Lower lobe of right lung (tissue), 2 donors: ENCODE measurements at places on chromosomes 3 and 15. TPM values are rescaled to one million over a fixed set of nuclear protein-coding genes. Genes with fewer than 3 reads are reported as not detected.

- no peak overlapping the region for H3K4me3 ChIP-seq
- no peaks in the 10 kb centered on the region for H3K27me3 ChIP-seq
- H3K27ac ChIP-seq: no peak overlapping the region
Measured at GRCh38 chr3:120795959-120796358, 53.4 kb downstream of the GTF2E1 start.

GRCh38 chr3:179196700-179197099, 48.5 kb downstream of the PIK3CA start:
- peaks cover 22% of the 10 kb centered on the region for H3K36me3 ChIP-seq
- DNase-seq: no peak
- peaks cover 13% of the 10 kb centered on the region for H3K4me1 ChIP-seq
- no peak overlapping the region for H3K4me3 ChIP-seq

DNA sequence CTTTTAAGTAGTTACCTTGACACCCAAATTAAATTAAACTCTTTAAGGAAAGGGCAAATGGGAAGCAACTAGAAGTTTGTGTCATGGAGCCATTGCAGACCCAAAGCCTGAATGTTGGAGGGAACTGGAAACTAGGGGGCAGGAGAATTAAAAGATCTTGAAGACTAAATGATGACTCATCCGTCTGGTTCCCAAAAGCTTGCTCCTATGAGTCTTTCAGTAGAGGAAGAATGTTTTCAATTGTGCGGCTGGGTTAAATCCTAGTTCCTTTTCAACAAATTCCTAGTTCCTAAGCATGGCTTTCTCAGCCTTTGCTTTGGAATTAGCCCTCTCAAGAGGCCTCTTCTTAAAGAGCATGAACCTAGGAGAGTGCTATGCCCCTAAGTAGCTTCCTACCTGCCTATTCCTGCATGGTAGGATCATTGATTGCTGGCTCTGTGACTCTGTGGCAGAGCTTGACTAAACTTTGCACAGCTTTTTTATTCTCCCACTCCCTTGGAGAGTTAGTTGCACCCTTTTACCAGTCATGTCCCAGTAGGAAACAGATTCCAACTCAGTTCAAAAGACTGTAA, 17.7 kb downstream of the CLEC3B start:
- H3K36me3 ChIP-seq: no peaks in the 10 kb centered on the region
- H3K4me1 ChIP-seq: peaks cover 24% of the 10 kb centered on the region
- no peaks in the 10 kb centered on the region for H3K27me3 ChIP-seq
- DNase-seq: no peak

DNA sequence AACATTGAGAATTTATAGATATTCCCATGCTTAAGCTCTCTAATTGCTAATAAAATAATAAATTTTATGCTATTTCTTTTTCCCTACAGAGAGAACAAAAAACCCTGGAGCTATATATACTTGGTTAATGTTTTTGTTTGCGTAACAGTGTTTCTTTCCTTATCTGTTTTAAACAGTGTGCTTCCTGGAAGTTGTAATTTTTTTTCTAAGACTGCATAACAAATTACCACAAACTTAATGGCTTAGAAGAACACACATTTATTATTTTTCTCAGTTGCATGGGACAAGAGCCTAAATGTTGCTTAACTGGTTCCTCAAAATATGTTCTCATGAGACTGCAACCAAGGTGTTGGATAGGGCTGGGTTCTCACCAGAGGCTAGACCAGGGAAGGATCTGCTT, 49.7 kb upstream of the DPH6 start:
- no peaks in the 10 kb centered on the region for H3K4me1 ChIP-seq
- H3K27ac ChIP-seq: no peak overlapping the region
- H3K27me3 ChIP-seq: no peaks in the 10 kb centered on the region
- H3K4me3 ChIP-seq: no peak overlapping the region
- H3K36me3 ChIP-seq: no peaks in the 10 kb centered on the region

- H3K27ac ChIP-seq: no peak overlapping the region
- no peak overlapping the region for H3K4me3 ChIP-seq
- no peaks in the 10 kb centered on the region for H3K36me3 ChIP-seq
- H3K4me1 ChIP-seq: no peaks in the 10 kb centered on the region
- no peak for DNase-seq
Measured at GRCh38 chr3:116569611-116570010, 124.3 kb upstream of the LSAMP start.

DNA sequence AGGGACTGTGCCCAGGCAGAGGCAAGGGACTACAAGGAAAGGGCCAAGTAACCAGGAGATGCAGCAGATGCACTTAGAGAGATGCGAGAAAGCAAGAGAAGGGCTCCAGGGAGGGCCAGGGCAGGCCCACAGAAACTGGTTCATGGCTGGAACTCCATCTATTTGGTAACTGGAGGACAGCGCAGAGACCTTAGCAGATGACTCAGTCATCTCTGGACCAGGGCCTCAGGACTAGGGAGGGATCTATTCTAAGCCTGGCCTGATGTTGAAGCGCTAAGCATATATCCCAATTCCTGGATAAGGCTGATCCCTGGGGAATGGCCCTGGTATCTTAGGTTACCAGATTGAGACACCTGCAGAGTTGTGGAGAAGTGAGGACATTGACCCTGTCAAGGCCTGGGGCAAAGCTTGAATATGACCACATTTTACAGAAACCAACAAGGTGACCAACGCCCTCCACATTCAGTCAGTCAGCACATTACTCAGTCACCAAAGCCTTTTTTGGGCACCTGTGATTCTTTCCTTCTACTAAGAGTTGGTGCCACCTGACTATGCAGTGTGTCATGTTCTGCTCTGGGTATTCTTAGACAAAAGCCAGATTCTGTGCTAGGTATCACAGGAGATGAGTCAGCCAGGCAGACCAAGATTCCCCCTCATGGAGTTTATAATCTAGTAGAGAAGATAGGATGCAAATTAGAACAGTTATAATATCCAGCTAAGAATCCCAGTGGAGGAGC, 68.4 kb upstream of the SLCO3A1 start:
- no peaks in the 10 kb centered on the region for H3K27me3 ChIP-seq
- no peak overlapping the region for H3K4me3 ChIP-seq
- no peaks in the 10 kb centered on the region for H3K36me3 ChIP-seq
- DNase-seq: no peak
- H3K27ac ChIP-seq: no peak overlapping the region
- peaks cover 11% of the 10 kb centered on the region for H3K4me1 ChIP-seq

GOLGA8J gene
- total RNA-seq: 0.59 TPM

GRCh38 chr3:140845882-140846281, 95.8 kb upstream of the SLC25A36 start:
- no peaks in the 10 kb centered on the region for H3K27me3 ChIP-seq
- no peaks in the 10 kb centered on the region for H3K4me1 ChIP-seq
- no peak overlapping the region for H3K4me3 ChIP-seq
- DNase-seq: no peak
- H3K27ac ChIP-seq: no peak overlapping the region

DNA sequence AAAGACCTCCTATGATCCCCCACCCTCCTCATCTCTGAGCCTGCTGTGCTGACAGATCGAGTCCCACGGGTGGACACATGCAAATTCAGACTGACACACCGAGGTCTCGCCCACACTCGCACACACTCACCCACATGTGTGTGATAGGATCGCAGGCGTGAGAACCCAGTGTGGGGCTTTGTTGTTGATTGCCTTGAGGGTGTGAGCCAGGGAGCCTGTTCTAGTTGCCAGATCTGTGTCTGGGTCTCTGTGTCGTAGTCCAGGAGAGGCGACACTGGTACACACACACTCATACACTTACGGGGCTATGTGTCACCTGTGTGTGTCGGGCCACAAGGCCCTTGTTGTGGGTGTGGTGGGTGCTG, 2.0 kb downstream of the EPHB3 start:
- no peak for DNase-seq
- peaks cover 57% of the 10 kb centered on the region for H3K4me1 ChIP-seq
- H3K27me3 ChIP-seq: no peaks in the 10 kb centered on the region
- peak overlapping the region; percentile 66 for H3K4me3 ChIP-seq
- H3K27ac ChIP-seq: peak overlapping the region; percentile 56
- no peaks in the 10 kb centered on the region for H3K36me3 ChIP-seq

CCDC39 gene
- total RNA-seq: 2.2 TPM

- H3K4me1 ChIP-seq: no peaks in the 10 kb centered on the region
- H3K36me3 ChIP-seq: no peaks in the 10 kb centered on the region
- no peak for DNase-seq
- no peak overlapping the region for H3K27ac ChIP-seq
- no peaks in the 10 kb centered on the region for H3K27me3 ChIP-seq
Measured at GRCh38 chr3:60010781-60011180, 961.0 kb upstream of the CFAP20DC start.

DNA sequence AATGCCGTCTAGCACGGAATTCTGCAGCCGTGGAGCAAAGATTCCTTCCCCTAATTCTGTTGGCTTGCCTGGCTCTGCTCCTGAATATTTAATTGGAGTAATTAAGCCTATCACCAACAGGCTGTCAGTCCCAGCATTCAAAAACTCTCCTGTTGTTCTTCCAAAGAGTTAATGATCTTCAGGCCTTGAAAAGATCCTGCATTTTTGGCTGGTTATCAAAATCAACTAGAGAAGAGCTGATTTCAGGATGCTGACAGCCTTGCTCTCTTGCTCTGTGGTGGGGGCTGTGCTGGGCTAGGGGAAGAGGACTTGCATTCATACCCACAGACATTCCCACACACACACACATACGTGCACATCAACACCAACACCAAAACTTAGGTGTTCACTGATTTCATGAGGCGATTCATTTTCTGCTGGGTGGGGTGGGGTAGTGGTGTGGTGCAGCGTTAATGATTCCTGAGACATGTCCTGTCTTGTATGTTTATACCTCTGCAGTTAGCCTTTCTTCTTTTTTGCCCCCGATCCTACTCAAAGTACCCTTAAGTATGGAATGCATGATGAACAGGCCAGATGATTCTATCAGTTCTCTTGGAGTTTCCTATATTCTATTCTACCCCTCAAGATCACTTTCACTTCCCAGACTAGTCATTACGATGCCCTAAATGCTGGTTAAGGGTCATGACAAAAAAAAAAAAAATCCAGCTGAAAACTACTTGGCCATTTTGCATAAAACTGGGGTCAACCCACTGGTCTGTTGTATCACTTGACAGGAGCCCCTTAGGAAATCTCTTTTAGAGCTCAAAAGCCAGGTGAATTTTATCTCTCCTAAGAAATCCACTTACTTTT, 42.3 kb downstream of the CPN2 start:
- peaks cover 28% of the 10 kb centered on the region for H3K4me1 ChIP-seq
- no peak overlapping the region for H3K4me3 ChIP-seq
- no peak overlapping the region for H3K27ac ChIP-seq
- H3K27me3 ChIP-seq: no peaks in the 10 kb centered on the region
- H3K36me3 ChIP-seq: no peaks in the 10 kb centered on the region

ANKRD63 gene
- not detected for total RNA-seq

- peak; percentile 71 for DNase-seq
- peak overlapping the region; percentile 77 for H3K27ac ChIP-seq
- H3K4me3 ChIP-seq: no peak overlapping the region
- peaks cover 33% of the 10 kb centered on the region for H3K4me1 ChIP-seq
Measured at GRCh38 chr15:92638709-92639365, 16.7 kb downstream of the FAM174B start.

DNA sequence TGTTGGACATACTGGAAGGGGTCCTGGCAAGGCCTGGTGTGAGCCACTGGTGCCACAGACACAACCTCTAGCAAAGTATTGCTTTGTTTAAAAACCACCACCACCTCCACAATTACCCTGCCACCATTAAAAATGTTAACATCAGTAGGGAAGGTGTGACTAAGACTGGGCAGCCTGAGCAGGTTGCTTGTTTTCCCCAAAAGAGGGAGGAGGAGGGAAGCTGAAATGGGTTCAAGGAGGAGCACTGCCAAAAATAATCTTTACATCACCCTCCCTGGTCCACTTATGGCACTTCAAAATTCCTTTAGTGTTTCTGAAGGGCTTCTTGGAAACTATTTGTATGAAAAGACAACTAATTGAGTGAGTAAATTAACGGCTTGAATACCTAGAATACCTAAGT, 99.8 kb upstream of the FGF7 start:
- no peak overlapping the region for H3K27ac ChIP-seq
- peaks cover 24% of the 10 kb centered on the region for H3K36me3 ChIP-seq
- no peak overlapping the region for H3K4me3 ChIP-seq
- DNase-seq: no peak
- H3K27me3 ChIP-seq: no peaks in the 10 kb centered on the region
- H3K4me1 ChIP-seq: peaks cover 10% of the 10 kb centered on the region

- H3K4me1 ChIP-seq: no peaks in the 10 kb centered on the region
- H3K4me3 ChIP-seq: no peak overlapping the region
- no peak for DNase-seq
- no peaks in the 10 kb centered on the region for H3K36me3 ChIP-seq
Measured at GRCh38 chr15:61380270-61380669, 151.2 kb upstream of the RORA start.

GRK7 gene
- not detected for total RNA-seq

GRCh38 chr3:113070072-113070640, 79.4 kb downstream of the GTPBP8 start:
- DNase-seq: no peak
- no peaks in the 10 kb centered on the region for H3K36me3 ChIP-seq
- no peak overlapping the region for H3K4me3 ChIP-seq
- no peaks in the 10 kb centered on the region for H3K4me1 ChIP-seq
